ENCODE measurements at places on chromosomes 2 and 18.

DNA sequence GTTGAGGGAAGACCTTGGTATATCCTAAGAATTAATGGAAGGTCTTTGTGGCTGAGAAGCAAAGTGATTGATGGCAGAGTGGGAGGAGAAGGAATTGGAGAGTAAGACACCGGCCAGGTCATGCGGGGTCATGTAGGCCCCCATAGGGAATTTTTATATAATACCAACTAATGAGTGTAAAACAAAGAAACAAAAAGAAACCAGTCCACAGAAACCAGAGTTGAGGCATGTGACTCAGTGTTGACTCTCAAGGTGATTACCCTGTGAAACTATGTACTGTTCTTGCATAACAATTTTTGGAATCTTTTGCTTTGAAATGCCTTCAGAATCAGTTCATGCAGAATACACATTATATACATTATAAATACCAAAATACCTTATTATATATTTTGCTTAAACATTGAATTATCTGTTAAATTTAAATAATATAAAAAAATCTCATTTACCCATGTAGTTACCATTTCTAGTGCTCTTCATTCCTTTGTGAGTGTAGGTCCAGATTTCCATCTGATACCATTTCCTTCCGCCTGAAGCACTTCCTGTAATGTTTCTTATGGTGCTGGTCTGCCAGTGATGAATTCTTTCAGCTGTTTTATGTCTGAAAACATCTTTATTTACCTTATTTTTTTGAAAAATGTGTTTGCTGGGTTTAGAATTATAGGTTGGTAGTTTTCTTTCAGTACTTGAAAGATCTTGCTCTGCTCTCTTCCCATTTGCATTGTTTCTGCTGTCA, 8.6 kb downstream of the CLIP4 start:
- no peak for DNase-seq

- no peak for DNase-seq
These were observed 149.3 kb downstream of the KLHL14 start for GRCh38 chr18:32623563-32623962.

- DNase-seq: no peak
These were observed 107.7 kb downstream of the BCL11A start for GRCh38 chr2:60445684-60446179.

DNA sequence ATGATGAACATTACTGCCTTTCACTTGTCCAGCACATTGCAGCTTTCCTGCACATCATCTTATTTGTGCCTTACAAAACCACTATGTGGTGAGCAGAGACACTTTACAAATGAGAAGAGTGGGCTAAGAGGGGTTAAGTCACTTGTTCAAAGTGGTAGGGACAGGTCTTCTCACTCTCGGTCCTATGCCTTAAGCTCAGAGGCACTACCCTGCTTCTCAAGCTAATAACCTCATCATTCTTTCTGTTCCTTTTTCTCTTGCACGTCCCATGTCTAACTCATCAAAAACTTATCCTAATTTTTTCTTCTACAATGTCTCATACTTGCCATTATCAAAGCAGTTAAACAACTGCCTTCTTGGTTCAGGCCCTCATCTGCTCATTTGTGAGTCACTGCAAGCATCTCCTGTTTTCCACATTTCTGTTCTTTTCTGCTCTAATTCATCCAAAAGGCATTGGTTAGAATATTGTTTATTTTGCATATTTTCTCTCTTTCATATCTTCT, 21.9 kb upstream of the NCOA1 start:
- DNase-seq: no peak

DNA sequence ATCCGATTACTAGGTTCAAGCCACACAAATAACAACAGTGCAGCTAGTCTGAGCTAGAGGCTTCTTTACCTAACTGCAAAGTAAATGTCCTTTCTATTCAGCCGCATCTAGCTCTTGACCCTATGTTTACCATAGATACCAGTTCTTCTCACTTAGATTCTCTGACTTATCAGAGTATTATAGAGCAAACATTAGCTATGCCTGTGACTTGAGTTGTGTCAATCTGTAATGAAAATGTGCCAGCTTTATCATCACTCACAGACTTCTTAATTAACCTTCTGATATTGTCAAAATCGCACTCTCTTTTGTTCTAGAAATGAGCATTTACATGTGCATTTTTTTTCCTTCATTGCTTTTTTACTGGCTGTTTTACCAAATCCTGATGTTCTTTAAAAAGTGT, 79.9 kb downstream of the BCL11A start:
- no peak for DNase-seq

- DNase-seq: no peak
These were observed 66.5 kb upstream of the TLK1 start for GRCh38 chr2:171227066-171227782.

GRCh38 chr2:136232456-136233172, 114.7 kb upstream of the CXCR4 start:
- no peak for DNase-seq

DNA sequence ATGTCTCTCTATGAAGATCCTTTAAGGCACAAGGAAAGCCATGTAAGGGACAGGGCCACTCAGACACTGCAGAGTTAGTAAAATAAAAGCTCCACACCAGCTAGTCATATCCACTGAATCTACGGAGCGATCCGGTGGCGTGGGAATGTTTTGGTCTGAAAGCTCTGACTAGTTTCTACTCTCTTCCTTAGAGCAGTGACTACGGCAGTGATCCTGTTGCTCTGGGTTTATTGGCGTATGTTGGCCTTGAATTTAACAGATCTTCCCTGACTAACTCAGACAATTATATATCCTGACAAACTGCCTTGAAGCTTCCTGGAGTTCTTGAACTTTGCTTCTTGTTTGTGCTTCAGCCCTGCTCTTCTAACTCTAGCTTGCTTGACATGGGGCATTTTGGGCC, 115.3 kb upstream of the FZD5 start:
- DNase-seq: no peak
